ENCODE measurements at places on chromosomes 4 and X.

DNA sequence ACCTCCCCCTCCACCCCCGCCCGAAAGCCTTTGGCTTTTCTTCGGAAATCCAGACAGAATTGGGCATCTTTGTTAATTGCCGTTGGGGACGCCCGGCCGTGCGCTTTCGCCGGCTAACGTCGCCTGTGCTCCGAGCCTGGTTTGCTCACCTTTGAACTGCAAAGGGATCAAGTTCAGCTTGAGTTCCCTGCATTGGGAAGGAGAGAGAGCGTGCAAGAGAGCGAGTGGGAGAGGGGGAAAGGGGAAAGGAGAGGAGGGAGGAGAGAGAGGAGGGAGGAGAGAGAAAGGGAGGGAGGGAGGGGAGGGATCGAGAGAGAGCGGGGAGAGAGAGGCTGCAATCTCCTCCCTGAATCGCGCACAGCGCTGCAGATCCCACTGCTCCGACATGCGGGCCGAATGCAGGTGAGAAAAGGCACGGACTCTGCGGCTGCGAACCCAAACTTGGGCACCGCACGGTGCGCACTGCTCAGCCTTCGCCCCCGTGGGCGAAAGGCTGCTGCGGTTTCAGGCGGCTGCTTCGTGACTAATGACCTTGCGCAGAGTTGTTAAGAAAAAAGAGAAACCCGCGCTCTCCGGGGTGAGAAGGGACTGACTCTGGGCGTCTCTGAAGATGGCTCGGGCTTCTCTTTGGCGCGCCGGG is at the start of gene PCDH7:
Gene PCDH7, plus strand, starts transcription at position 349 of the 640 bp plus-strand sequence. CDS start 1,054 bp downstream, outside the sequence.
- no peak for DNase-seq

- no peak for DNase-seq
Observed at GRCh38 chr4:74724979-74725378, 69.3 kb downstream of the BTC start.

- DNase-seq = no peak
Observed at GRCh38 chr4:40192114-40193015, 4.5 kb upstream of the RHOH start.

DNA sequence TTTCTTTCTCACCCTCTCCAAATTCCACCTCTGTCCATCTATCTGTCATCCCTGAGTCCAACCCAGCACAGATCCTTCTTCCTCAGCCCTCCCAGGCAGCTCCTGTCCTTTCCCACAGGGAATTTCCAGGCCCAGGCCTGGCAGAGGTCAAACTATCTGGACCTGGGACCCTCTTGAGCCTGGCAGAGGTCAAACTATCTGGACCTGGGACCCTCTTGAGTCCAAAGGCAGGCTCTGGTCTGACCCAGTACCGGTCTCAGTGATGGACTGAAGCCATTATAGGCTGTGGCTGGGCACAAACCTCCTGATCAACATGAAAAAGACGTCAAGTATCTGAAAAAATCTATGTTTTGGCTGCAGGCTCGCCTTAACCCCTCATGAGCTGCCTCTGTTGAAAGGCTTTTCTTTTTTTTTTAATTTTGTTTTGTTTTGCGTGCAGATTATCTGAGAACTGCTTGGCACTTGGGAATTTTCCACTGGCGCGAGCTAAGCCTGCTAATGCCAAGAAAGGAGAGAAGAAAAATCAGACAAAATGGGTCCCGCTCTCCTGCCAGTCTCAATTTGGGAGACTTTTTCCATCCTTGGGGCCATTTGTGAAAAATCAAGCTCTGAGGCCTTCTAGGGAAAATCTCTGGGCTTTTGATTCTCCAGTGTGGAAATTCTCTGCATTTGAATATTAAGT is 31.2 kb downstream of the MSX1 start:
- no peak for DNase-seq

GRCh38 chr4:149112109-149112508 is 669.9 kb upstream of the NR3C2 start:
- no peak for DNase-seq
